Large intestine (tissue), 12 donors: ENCODE measurements at places on chromosomes 2 and 18. TPM values are rescaled to one million over a fixed set of nuclear protein-coding genes. Genes with fewer than 3 reads are reported as not detected.
A peak's percentile ranks its signal among the peaks of the same experiment; 100 is the strongest.

DNA sequence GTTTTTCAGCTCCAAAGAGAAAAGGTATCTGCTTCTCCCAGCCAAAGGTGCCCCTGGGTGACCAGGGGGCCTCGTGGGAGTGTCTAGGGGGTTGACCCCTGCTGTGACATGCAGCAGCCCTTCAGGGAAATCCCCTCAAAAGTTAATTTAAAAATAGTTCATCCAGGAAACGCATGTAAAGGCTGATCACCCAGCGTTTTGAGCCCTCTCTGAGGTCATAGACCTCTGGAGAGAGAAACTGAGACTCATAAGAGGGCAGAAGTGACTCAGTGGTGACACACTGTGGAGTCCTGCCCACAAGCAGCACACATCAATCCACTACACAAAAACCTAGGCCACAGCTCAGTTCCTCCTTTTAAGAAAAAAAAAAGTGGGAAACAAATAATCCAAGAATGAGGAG lies 11.9 kb downstream of the GAL3ST2 start:
- no peaks in the 10 kb centered on the region for H3K4me1 ChIP-seq
- no peak overlapping the region for H3K4me3 ChIP-seq
- DNase-seq, result no peak
- H3K27me3 ChIP-seq, result no peaks in the 10 kb centered on the region

- H3K4me1 ChIP-seq, result peaks cover 3% of the 10 kb centered on the region
- no peaks in the 10 kb centered on the region for H3K36me3 ChIP-seq
- H3K27me3 ChIP-seq, result no peaks in the 10 kb centered on the region
- H3K27ac ChIP-seq, result no peak overlapping the region
- no peak for DNase-seq
Observed at GRCh38 chr2:132620115-132620514, 49.9 kb downstream of the LYPD1 start.

DNA sequence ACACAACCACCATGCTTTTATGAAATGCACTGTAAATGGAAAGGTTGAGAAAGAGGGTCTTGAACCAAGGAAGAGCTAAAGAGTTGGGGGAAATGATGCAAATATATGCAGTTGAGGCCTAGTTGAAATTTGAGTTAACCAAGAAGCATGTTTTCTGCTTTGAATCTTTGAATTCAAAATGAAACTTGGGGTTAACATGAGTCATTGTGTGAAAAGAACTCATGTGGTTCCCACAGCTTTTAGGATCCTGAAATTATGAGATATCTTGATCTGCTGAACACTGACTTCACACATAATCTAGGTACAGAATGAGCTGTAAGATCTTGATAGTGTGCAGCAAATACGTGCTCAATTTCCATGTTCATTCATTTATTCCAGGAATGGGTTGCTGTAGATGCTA lies 422.9 kb upstream of the TRIB2 start:
- H3K27ac ChIP-seq, result no peak overlapping the region
- no peaks in the 10 kb centered on the region for H3K4me1 ChIP-seq
- no peaks in the 10 kb centered on the region for H3K36me3 ChIP-seq
- H3K4me3 ChIP-seq, result no peak overlapping the region
- H3K27me3 ChIP-seq, result no peaks in the 10 kb centered on the region
- DNase-seq, result no peak

GRCh38 chr2:45459860-45460259 lies 151.2 kb downstream of the SRBD1 start:
- no peak overlapping the region for H3K27ac ChIP-seq
- no peaks in the 10 kb centered on the region for H3K27me3 ChIP-seq
- no peaks in the 10 kb centered on the region for H3K36me3 ChIP-seq
- H3K4me1 ChIP-seq, result peaks cover 3% of the 10 kb centered on the region
- no peak overlapping the region for H3K4me3 ChIP-seq
- DNase-seq, result no peak

UGT1A10 gene
- polyA plus RNA-seq, result 0.06 TPM

ZNF24 gene
- 48.7 TPM for polyA plus RNA-seq

DNA sequence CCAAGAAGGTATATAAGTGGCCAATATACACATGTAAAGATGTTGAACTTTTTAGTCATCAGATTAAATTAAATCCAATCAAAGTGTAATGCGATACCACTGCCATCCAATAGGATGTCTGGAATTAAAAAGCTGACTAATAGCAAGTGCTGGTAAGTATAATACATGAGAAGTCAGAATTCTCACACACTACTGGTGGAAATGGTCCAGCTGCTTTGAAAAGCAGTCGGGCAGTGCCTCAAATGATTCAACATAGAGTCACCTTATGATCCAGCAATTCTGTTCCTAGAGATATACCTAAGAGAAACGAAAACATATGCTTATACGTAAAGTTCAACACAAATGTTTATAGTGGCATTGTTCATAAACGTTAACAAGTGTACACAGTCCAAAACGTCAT lies 124.1 kb upstream of the MYT1L start:
- DNase-seq, result no peak
- no peak overlapping the region for H3K4me3 ChIP-seq

DNA sequence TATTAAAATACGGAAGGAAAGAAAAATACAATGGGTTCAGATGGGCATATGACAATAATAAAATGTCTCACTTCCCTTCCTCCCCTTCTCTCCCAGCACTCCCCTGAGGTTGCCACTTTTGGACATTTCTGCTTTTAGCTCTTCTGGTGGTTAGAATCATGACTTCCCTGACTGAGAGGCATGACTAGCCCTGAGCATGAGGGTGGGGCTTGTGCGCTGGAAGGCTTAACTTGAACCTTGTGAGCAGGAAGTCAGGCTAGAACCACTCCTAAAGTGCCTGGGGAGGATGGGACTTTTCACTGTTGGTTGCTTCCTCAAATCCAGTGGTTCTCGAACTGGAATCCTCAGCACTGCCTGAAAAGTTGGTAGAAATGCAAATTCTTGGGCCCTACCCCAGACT lies 19.7 kb upstream of the ARHGAP25 start:
- H3K27ac ChIP-seq, result no peak overlapping the region
- no peaks in the 10 kb centered on the region for H3K4me1 ChIP-seq
- no peaks in the 10 kb centered on the region for H3K36me3 ChIP-seq

DNA sequence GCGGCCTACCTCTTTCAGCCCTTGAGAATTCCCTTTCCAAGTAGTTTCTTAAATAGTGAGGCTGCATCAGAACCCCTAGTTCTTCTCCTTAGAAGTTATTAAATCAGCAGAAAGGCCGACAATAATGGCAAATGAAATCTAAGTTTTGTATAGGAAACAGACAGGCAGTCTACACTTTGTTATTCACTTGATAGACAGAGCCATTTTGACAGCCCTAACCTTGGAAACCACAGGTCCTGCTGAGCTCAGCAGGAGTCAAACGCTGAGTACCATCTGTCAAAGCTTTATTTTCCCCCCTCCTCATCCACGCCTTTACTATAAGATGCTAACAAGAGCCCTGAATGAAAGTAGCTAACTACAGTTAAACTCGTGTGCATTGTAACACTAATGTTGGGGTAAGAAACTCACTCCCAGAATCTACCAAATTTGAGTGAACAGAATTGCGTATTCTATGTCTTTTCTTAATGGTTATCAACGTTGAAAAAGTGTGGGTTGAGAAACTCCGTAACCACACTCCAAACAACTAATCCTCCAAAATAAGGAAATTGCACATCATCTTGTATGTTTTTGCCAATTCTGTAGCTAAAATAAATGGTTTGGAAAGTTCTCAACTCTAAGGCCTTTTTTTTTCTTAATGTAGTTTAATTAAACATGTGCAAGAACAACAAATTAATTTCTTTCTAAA lies 90.6 kb upstream of the EFEMP1 start:
- H3K36me3 ChIP-seq, result no peaks in the 10 kb centered on the region
- H3K27ac ChIP-seq, result no peak overlapping the region
- H3K27me3 ChIP-seq, result peaks cover 2% of the 10 kb centered on the region
- peaks cover 4% of the 10 kb centered on the region for H3K4me1 ChIP-seq

ZBTB7C gene
- 1.7 TPM for polyA plus RNA-seq

DNA sequence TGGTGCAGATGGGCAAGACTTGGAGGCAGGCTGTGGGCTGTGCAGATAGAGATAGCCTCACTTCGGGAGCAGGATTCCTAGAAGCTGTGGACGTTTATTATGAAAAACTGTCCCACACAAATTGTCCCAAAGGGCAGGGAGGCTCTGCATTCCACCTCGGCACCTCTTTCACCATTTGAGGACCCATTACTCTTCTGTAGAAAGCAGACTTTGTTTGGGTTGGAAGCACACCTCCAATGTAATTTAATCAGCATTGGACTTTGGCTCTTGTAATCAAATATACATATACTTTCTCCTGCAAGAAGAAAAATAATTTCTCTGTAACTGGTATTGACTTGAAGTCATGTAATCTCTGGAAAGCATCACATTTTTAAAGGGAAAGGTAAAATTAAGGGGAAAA lies 8.5 kb downstream of the ONECUT2 start:
- DNase-seq, result peak; percentile 40
- no peak overlapping the region for H3K27ac ChIP-seq
- H3K4me1 ChIP-seq, result peaks cover 23% of the 10 kb centered on the region
- no peak overlapping the region for H3K4me3 ChIP-seq
- peaks cover 59% of the 10 kb centered on the region for H3K27me3 ChIP-seq

DNA sequence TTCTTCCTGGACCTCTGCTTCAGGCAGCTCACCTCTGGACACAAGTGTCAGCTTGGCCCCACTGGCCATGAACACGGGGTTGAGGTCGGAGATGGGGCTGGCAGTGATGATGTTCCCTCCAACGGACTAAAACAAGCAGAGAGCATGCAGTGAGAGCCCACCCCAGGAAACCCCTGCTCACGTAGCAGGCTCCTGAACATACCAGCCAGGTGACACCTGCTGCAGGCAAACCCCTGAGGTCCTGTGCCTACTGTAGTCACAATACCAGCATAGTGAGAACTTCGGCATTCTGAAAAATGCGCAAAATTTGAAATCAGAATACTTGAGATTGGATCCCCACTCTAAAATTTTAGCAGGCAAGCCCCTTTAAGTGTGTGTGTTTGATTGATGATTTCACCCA lies 32.9 kb downstream of the XDH start:
- H3K4me1 ChIP-seq, result peaks cover 12% of the 10 kb centered on the region
- no peaks in the 10 kb centered on the region for H3K27me3 ChIP-seq
- H3K4me3 ChIP-seq, result no peak overlapping the region
- DNase-seq, result no peak
- H3K36me3 ChIP-seq, result peaks cover 76% of the 10 kb centered on the region
- no peak overlapping the region for H3K27ac ChIP-seq

DNA sequence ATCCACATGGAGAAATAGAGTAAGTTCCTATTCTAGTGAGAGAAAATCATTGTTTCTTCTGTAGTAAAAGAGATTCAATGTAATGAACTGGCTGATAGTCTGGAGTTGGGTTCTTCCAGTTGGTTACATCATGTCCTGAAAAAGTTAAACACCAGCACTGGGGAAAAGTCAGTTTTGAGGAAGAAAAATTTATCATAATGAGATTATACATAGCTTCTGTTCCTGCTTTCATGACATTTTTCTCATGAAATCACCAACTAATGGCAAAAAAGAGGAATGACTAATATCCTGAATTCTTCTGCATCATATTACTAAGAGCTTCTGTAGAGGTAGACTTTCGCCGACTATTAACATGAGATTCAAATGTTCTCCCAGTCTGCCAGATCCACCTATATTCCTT lies 69.2 kb upstream of the SLC9A2 start:
- no peaks in the 10 kb centered on the region for H3K36me3 ChIP-seq
- H3K27me3 ChIP-seq, result no peaks in the 10 kb centered on the region
- H3K4me1 ChIP-seq, result no peaks in the 10 kb centered on the region
- DNase-seq, result no peak

CROCC2 gene
- polyA plus RNA-seq, result 0.09 TPM

- no peaks in the 10 kb centered on the region for H3K36me3 ChIP-seq
- H3K4me1 ChIP-seq, result no peaks in the 10 kb centered on the region
- H3K27ac ChIP-seq, result no peak overlapping the region
- no peaks in the 10 kb centered on the region for H3K27me3 ChIP-seq
- H3K4me3 ChIP-seq, result no peak overlapping the region
- DNase-seq, result no peak
Observed at GRCh38 chr18:68220458-68220857, 494.4 kb downstream of the TMX3 start.

TMEM163 gene
- 0.39 TPM for polyA plus RNA-seq

- H3K4me3 ChIP-seq, result no peak overlapping the region
- peaks cover 22% of the 10 kb centered on the region for H3K27me3 ChIP-seq
- DNase-seq, result peak; percentile 33
- H3K27ac ChIP-seq, result no peak overlapping the region
- no peaks in the 10 kb centered on the region for H3K36me3 ChIP-seq
- peaks cover 7% of the 10 kb centered on the region for H3K4me1 ChIP-seq
Observed at GRCh38 chr2:102190430-102191107, 3.7 kb downstream of the IL1RL2 start.

GRCh38 chr2:181185421-181185820 lies 205.0 kb downstream of the UBE2E3 start:
- H3K4me1 ChIP-seq, result no peaks in the 10 kb centered on the region
- no peak for DNase-seq
- no peaks in the 10 kb centered on the region for H3K36me3 ChIP-seq
- H3K27me3 ChIP-seq, result no peaks in the 10 kb centered on the region
- no peak overlapping the region for H3K27ac ChIP-seq
- H3K4me3 ChIP-seq, result no peak overlapping the region

DSC3 gene
- 3.4 TPM for polyA plus RNA-seq

DNA sequence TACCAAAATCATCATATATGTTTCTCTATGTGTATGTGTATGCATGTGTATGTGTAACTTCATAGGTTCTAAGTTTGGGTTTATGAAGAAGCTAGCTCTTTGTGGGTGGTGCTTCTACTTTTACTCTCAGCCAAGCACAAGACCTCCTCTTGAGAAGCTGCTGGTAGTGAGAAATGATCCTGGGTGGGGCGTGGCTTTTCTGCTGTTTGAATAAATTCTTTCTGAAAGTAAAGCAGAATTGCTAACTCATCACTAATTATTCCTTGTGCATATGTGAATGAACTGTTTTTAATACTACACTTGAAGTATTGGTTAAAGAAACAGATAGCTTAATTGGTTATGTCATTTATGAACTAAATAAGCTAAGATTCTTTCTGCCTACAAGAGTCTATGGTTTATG lies 7.6 kb upstream of the GAREM1 start:
- DNase-seq, result peak; percentile 17
- H3K4me3 ChIP-seq, result no peak overlapping the region
- H3K36me3 ChIP-seq, result no peaks in the 10 kb centered on the region
- no peak overlapping the region for H3K27ac ChIP-seq
- H3K27me3 ChIP-seq, result no peaks in the 10 kb centered on the region

IL1F10 gene
- polyA plus RNA-seq, result not detected

DNA sequence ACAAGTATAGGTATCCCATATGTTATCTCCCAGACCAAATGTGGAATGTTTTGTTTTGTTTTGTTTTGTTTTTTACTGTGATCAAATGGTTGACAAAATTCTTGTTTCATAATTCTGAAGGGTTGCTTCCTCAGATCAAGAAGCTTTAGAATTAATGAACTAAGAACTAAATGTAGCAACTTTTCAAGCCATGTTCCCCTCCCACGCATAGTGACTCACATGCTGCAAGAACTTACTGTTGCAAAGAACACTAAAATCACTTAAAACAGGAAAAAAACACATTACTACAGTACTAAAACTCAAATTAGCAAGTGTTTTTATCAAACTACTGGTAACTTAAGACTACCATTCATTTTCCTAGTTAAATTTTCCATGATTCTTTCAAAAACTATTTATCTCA lies 30.6 kb downstream of the HNRNPLL start:
- no peak for DNase-seq
- H3K36me3 ChIP-seq, result peaks cover 37% of the 10 kb centered on the region
- no peaks in the 10 kb centered on the region for H3K27me3 ChIP-seq
